IPS-NIHi11 (cell line): ENCODE measurements at places on chromosomes 7 and 10.

DNA sequence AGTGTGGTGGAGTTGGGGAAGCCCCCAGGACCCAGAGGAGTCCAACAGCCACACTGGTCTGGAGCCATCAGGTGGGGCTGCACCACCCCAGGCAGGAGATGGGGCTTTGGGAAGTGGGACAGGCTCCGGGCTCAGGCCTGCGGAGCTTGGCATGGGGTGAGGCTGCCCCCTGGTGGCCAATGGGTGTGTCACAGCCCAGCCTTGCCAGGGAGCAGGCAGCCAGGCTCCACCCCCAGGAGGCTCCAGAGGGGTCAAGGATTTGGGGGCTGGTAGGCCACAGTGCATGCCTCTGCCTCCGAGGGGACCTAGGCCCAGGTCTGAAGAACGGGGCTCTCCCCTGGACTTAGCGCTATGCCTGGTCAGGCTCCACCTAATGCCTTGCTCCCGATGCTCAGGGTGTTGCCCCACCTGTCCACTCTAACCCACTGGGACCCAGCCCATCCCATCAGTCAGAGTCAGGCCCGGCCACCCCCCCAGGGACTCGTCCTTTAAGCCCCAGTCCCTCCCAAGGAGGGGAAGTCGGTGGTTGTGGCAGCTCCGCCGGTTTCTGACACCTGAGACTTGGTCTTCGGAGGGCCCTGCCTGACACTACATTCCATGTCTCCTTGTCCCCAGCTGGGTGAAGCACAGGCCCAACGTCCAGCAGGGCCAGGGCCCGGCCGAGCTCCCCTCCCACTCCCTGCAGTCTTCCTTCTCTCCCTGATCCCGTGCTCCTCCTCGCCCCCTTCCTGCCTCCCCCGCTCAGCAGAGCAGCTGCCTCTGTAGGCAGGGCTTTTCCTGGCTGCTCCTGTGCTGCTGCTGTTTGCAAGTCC is 11.3 kb upstream of the SAMD8 start:
- peak; percentile 94 for DNase-seq

DNA sequence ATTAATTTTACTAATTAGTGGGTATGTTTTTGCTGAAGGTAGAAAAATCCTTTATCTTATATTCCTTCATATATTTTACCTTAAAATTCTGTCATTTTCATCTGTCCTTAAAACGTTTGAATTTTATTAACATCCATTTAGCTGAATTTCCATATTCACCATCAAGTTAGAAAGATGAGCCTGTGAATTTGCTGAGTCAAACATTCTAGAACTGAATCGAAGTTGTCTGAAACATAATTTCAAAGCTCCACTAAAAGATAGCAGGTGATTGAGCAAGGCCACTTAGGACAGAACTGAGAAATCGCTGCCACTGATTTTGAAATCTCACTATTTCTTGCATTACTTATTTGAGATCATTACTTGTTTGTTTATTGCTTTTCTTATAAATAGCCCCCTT is 17.5 kb downstream of the HGF start:
- no peak for DNase-seq

DNA sequence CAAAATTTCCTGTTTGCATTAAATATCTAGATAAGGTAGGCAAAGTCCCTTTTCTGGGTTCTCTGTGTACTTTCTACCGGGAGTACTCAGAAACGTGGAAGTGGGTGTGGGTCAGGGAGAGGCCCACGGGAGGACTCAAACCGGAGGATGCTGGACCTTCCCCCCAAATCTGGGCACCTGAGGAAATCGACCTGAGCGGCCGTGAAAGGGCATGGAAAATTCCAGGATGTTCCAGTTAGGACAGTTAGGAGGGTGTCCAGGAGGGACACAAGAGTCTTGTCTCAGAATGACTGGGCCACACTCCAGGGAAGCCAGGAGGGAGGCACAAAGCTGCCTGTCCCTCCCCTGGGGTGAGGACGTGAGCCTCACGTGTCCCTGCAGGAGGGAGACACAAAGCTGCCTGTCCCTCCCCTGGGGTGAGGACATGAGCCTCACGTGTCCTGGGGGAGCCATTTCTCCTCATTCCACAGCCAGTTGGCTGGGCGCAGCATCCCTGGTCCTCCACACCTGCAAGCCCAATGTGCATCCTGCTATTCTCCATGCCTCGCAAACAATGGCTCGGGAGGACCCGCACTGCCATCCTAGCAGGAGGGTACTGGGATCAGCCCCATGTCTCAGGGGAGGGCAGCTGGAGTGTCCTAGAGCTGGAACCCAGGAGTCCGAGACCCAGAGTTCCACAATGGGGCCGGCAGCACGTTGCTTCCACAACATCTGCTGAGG is 190.5 kb upstream of the PPP2R2D start:
- peak; percentile 3 for DNase-seq

- no peak for DNase-seq
Observed at GRCh38 chr7:34190299-34190698, 285.0 kb downstream of the BMPER start.

DNA sequence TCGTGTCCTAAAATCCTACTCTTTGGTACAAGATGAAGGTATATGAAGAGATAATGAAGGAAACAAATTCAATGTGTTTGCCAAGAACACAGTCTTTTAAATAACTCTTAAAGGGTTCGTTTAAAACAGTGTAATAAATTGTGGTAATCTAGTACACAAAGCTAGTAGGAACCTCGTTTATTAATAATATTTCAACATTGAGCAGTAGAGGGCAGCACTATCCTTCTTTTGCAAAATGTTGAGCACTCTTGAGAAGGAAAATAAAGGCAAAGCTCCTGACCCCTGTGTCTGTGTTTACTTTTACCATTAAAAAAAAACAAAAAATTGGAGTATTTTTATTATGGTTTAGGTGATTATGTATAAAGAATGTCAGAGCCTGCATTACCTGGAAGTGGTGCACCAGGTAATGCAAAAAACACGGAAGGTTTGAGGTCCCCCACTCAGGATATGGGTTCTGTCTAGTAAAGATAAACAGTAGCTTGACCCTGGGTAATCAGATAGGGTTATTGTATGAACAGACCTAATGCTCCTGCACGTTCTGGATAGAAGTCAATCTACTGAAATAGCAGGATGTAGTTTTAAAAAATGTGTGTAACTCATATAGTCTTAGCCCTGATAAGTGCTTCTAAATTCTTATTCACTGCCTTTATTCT is 5.7 kb upstream of the GOT1 start:
- no peak for DNase-seq

- no peak for DNase-seq
Observed at GRCh38 chr10:72455889-72456595, 101.3 kb upstream of the DNAJB12 start.

DNA sequence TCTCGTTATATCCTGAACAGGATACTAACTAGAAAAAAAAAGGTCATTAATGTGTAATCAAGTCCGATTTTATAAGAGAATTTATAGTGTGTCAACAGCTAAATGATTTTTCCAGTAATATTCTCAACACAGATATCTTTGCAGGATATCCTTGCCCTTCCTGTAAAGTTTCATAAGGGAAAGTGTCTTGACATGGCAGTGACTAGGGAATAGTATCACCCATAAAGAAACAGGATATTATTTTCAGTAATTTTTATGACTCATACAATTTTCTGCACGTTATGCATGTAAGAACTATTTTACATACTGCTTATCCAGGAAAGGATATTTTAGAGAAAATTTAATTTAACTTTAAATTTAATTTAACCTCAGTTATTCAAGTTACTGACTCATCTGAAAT is 19.5 kb upstream of the PNLIP start:
- no peak for DNase-seq

- DNase-seq, result no peak
Observed at GRCh38 chr10:44949127-44949802, 10.3 kb upstream of the RASSF4 start.

GRCh38 chr10:3169673-3170072 is 2.9 kb downstream of the PITRM1 start:
- no peak for DNase-seq
